ENCODE measurements at places on chromosomes 4 and X. TPM values are rescaled to one million over a fixed set of nuclear protein-coding genes. Genes with fewer than 3 reads are reported as not detected.

- DNase-seq = no peak
Measured at GRCh38 chr4:158146736-158147135, 26.1 kb downstream of the GASK1B start.

GRCh38 chr4:22762548-22762947, 69.8 kb downstream of the GBA3 start:
- no peak for DNase-seq

- no peak for DNase-seq
Measured at GRCh38 chr4:40280586-40280985, 54.5 kb upstream of the CHRNA9 start.

GRCh38 chrX:24506082-24506481, 41.0 kb downstream of the PDK3 start:
- no peak for DNase-seq

DNA sequence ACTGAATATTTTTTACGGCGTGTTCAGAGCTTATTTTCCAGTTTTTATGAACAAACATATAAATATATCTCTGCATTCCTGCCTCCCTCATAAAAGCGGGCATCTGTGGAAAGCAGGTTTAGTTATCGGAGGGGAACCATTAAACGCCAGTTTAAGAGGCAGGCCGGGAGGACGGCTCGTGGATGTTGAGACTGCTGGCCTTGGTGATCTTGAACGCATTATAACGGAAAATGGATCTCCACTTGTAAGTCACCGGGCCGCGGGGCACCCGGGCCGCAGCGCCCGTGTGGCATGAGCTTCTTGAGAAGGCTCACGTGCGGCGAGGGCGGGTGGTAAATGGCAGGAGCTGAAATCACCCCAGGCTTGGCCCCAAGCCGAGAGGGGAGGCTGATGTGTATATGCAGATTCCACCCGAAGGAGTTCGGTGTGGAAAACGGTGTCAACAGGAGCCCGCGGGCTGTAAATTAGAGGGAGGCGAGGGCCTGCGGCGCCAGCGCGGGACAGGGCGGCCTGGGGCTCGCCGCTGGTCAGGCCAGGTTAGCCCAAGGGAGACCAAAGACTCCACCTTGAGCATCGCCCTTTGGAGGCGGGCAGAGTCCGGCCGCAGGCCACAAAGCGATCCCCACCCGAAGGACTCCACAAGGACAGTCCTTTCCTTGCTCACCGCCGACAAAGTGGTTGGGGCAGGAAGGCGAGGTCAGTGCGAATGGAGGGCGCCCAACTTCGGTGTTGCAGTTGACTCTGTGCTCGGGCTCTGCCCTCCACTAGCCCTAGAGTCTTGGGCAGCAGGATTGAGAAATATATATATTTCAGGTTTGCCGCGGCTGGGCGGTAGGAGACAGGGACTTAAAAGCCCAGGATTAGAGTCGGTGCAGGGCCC, 1.3 kb upstream of the HAND2 start:
- no peak for DNase-seq

GRCh38 chr4:47374477-47374876, 89.0 kb downstream of the COMMD8 start:
- DNase-seq = no peak

GRCh38 chrX:83509254-83509801, 1.2 kb downstream of the POU3F4 start:
- no peak for DNase-seq

DNA sequence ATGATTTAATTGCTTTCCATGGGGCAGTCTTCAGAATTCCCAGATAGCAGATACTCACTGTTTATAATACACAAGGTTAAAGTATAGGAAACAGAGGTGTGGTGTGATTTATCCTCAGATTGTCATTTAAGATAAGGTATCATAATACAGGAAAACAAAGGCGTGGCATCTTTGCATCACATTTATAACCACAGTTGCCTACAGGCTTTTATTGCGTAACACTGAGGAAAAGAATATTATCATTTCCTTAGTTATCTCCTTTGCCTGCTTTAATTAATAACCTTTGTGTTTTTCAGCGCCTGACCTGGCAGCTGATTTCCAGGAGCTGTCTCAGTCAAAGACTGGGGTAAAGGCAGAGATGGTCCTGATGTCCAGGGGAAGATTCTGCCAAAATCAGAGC, 68.8 kb downstream of the SSX7 start:
- no peak for DNase-seq

DNA sequence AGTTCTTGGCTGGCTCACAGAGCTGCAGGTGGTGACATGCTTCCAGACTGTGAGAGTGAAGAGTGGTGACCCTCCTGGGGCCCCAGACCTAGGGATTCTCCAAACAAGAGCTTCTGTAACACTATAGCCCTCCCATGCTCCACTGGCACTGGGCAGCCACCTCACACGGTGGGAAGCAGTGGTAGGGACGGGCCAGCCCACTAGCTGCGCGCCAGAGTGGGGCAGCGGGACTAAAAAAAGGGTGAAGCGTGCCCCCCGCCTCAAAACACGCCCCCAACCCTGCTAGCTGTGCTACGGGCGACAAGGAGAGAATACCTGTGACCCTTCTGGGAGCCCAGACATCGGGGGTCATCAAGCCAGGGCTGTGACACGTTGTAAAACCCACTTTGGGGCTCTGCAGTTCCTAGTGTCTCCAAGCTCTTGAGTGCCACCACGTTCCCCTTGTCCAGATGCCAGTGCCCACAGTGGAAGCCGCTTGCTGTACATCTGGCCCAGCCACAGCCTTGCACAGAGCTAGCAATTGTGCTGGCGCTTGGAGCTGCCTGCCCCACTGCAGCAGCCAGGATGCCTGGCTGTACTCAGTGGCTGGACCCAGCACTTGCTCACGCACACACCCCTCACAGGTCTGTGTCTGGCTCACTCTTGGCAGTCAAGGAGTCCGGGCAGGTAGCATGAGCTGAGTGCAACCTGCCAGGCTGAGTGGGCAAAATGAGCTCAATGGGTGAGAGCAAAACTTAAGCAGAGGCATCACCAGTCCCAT, 100.0 kb downstream of the DCAF12L2 start:
- no peak for DNase-seq

DNA sequence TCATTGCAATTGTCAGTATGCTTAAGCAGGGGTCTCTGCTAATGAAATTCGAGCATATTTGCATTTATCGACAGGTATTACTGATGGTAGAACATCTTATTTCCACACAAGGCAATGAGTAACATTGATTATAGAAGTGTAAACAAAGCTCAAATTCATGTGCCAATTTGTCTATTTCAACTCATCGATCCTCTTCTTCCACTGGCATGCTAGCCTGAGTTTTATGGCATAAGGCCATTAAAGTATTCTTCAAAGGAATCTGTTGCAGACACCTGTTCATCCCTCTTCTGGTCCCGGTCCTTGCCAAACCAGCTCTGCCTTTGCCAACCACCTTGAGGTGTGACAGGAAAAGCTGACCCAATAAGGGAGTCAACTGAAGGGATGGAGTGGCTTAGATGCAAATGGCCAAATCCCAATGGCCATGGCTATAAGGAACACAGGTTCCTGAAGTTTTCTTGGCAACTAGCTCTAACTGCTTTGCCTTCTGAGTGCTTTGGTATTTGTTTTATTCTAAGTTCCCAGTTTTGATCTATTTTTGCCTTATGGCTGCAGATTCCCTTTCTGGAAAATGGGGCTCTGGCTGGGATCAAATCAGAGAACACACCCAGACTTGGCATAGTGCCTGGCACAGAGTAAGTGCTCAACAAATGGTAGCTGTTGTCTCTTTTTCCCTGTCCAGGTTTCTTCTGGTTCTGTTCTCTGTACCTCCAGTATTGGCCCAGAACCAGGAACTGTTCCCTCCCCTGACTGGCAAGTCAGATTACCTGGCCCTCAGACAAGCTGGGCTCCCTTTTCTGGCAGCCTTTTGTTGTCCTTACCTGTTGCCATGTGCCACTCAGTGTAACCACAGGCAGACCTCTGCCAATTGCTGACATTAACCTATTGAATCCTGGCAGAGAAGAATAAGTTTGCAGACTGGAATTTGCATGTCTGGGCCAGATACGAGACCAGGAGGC, 63.1 kb downstream of the RTL9 start:
- DNase-seq = peak; percentile 35

DNA sequence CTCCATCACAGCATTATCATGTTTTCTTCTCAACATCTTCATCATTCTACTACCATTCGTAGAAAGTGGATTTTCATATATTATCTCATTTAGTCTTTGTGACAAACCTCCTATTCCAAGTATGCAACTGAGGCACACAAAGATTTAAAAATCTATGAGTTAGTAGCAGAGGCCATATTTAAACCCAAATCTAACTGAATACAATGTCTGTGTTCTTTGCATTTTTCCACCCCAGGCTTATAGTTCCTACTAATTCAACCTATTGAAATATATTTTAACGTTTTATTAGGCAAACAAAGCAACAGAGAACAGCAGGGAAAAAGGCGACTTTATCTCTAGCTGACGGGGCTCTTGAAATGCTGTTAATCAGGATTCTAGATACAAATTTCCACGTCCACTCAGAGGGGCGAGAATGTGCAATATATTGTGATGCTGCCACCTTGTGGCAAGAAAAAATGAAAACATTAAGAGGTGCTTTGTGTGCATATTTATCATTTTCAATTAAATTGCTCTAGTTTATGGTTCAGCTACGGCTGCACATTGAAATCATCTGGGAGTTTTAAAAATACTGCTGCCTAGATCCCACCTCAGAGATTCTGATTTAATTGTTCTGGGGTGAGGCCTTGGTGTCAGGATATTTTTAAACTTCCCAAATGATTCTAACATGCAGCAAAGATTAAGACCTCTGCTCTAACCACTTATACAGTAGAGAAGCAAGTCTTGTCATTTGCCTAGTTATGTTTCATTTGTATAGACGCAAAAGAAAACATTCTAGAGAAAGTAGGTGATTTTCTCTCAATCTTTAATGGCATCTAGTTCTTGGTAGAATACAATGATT, 315.9 kb downstream of the MAPK10 start:
- DNase-seq = peak; percentile 64

GRCh38 chrX:7568130-7568529, 274.8 kb upstream of the VCX start:
- DNase-seq = no peak

GRCh38 chrX:47608130-47608810, 11.4 kb downstream of the SYN1 start:
- no peak for DNase-seq

GRCh38 chrX:10474913-10475568, 145.3 kb downstream of the MID1 start:
- no peak for DNase-seq

DNA sequence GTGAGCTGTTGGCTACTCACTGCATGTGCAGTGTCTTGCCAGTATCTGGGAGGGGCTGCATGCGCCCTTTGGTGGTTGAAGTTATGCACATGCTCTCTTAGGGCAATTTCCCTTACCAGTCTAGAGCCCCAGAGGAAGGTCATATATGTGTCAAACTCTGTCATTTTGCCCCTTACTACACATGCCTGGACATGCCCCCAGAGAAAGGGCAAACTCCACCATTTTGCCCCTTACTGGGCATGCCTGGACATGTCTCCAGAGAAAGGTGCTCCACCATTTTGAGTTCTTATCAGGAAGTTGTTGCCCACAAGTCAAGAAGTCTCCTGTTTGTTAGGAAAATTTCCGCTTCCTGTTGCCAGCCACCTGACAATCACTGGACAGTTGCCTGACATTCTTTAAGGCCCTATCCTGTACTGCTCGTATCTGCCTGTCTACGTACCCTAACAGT, 56.4 kb upstream of the PLAC8 start:
- DNase-seq = no peak

- DNase-seq = no peak
Measured at GRCh38 chr4:51840781-51841180, 2.2 kb upstream of the DCUN1D4 start.

GRCh38 chr4:1072830-1073446, 40.4 kb downstream of the RNF212 start:
- peak; percentile 47 for DNase-seq

DNA sequence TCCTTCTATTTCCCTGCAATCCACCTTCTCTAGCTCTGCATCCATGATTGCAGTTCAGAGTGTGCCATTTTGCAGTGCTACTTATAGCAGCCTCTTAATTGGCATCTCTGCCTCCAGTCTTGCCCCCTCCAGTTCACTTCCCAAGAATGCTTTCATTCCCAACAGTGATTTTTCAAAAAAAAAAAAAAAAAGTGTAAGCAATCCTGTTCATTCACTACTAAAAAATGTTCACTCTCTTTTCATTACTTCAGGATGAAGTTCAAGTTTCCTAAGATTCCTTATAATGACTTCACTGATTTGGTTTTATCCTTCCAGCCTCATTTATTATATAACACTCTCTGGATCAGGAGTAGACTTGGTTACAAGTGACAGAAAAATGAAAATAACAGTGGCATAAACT, 124.7 kb upstream of the LNX1 start:
- DNase-seq = no peak

- no peak for DNase-seq
Measured at GRCh38 chr4:100348473-100348872, 158.2 kb upstream of the DDIT4L start.

DNA sequence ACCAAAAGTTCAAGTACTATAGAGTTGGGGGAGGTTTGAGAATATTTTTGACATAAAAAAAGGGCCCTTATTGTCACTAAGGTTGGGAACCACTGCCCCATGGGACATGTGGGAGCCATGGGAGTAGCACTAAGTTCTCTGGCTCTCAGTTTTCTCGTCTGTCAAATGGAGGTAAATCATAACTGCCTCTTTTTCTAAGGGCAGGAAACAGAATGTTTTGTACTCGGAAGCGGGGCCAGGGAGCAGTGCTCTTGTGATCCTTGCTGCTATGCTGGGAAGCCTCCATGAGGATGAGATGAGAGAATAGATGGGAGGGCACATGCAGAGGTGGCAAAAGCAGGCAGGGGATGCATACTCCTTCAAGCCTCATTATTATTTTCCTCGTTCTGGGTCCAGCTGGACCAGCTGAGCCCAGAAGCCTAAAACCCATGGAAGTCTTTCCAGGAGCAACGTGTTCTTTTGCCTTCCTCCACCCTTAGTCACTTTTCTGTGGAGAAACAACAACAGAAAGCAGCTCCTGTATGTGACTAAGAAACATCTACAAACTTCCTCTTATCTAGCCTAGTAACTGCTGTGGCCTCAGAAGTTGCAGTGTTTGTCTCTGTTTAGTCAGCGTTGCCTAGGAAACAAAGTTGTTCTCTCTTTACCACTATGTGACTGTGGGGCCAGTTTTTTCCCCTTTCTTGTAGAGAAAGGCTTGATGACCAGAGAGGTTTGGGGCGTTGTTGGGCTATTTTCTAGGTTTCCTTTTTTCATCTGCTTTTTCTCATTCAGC, 64.8 kb downstream of the TSC22D3 start:
- DNase-seq = no peak

Gene GYPA
- total RNA-seq = 9.9 TPM

Gene MAGEB1
- not detected for total RNA-seq

Gene PRKX
- total RNA-seq = 13.6 TPM

Gene GAGE2A
- not detected for total RNA-seq

Gene PUDP
- total RNA-seq = 11.1 TPM

Gene TMEM255A
- 43.9 TPM for total RNA-seq

Gene CCDC120
- 1.6 TPM for total RNA-seq

Gene SPANXA1
- total RNA-seq = not detected

Gene LAS1L
- 26.1 TPM for total RNA-seq

Gene CD99
- total RNA-seq = 246 TPM

Gene UGT2B11
- total RNA-seq = 0.33 TPM

Gene BRS3
- total RNA-seq = 0.30 TPM

Gene OPN1LW
- total RNA-seq = not detected

Gene F8A2
- total RNA-seq = not detected

Gene MAGEB2
- not detected for total RNA-seq

Gene MXRA5
- total RNA-seq = 35.5 TPM

Gene UGT2B10
- not detected for total RNA-seq

Gene GPRASP1
- total RNA-seq = 55.5 TPM

Gene BGN
- total RNA-seq = 68.0 TPM

Gene TMEM31
- total RNA-seq = 0.44 TPM

Gene USP17L25
- not detected for total RNA-seq

Gene TMEM128
- 35.4 TPM for total RNA-seq

All from spinal cord (tissue), 10 donors.